Activated CD4-positive, CD25-positive, alpha-beta regulatory T cell treated with anti-CD3 and anti-CD28 coated beads, Interleukin-2, amount 50 U/mL, for 24 hours (primary cell): ENCODE measurements at places on chromosomes 11 and 22.
A peak's percentile ranks its signal among the peaks of the same experiment; 100 is the strongest.

DNA sequence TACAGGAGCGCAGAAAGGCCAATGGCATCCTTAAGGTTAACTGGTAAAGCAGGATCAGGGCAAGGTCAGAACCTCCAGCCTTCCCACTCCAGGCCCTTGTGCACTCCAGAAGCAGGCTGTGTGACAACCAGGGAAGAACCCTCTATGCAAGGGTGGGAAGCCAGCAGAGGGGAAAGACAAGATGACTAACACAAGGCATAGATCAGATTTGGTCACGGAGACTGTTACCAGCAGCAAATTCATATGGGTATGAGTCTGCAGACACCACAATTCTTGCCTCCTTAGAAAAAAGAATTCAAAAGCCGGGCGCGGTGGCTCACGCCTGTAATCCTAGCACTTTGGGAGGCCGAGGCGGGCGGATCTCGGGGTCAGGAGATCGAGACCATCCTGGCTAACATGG is 39.8 kb upstream of the MTNR1B start:
- no peak for ATAC-seq

- ATAC-seq: no peak
Observed at GRCh38 chr11:7977232-7977917, 9.8 kb upstream of the EIF3F start.

DNA sequence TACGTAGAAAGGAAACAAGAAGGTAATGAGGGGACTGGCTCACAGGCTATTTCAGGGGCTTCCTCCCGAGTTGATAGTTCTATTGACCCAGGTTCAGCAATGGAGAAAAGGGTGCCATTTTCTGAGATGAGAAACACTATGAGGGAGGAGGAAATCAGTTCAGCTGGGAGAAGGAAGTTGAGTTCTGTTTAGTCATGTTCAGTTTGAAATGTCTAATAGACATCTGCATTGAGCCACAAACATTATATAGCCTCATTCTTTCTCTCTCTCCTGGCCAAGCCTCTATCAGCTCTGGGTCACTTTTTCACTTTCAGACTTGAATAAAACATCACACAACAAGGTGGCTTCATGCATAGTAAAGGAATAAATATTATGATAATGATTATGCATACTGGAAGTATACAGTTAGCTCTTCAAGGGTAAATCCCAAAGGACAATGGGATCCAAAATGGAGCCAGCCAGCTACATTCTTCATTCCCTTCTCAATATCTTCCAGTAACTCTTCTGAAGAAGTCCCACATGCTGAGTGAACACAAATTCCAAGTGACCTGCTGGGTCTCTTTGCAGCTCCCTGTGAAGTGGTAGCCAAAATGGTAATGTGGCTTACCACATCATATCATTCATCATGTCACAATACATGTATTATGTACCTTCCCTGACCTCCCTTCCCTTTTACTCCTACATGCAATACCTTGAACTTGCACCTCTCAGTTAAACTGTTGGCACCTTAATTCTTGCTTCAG is 80.9 kb upstream of the CD44 start:
- peak; percentile 58 for ATAC-seq

GRCh38 chr11:134164490-134165370 is 59.0 kb downstream of the NCAPD3 start:
- no peak for ATAC-seq

- ATAC-seq: no peak
Observed at GRCh38 chr22:47194476-47195155, 432.2 kb downstream of the TBC1D22A start.

- no peak for ATAC-seq
Observed at GRCh38 chr22:26066534-26066933, 102.7 kb upstream of the SEZ6L start.

DNA sequence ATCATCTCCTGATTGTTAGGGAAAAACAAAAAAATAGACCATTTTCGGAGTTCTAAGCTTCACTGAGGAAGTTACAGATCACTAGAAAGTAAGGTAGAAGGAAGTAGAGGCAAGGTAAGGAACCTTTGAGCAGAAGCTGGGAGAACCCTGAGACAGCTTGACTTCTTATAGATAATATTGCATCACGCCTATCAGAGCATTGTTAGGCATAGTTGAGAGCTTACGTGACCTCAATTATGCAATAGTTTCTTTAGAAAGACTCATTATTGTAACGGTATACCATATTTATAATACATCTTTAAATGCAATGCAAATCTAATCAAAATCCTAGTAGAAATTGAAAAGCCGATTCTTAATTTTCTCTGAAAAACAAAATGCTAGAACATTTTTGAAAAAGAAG is 4.9 kb downstream of the TBRG1 start:
- no peak for ATAC-seq

- no peak for ATAC-seq
Observed at GRCh38 chr22:42154293-42155052, 23.9 kb upstream of the CYP2D6 start.

GRCh38 chr11:76823481-76824028 is 37.2 kb upstream of the ACER3 start:
- ATAC-seq: no peak

DNA sequence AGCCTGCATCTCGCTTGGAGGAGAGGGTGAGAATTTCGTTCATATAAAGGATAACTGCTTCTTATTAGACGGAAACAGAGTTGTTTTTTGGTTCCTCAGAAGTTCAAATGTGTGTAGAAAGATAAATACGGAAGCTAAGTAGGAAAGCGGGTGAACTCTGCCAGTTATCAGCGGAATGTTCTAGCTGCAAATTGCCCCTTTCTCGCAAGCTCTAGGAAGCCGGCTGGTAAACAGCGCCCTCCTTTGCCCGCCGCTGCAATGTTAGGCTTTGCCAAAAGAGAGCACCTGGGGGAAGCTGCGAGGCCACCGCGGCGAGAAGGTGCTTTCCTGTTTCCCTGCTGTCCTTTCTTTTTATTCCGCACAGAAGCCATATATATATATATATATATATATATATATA is 67.0 kb downstream of the IGLL5 start:
- ATAC-seq: peak; percentile 46

DNA sequence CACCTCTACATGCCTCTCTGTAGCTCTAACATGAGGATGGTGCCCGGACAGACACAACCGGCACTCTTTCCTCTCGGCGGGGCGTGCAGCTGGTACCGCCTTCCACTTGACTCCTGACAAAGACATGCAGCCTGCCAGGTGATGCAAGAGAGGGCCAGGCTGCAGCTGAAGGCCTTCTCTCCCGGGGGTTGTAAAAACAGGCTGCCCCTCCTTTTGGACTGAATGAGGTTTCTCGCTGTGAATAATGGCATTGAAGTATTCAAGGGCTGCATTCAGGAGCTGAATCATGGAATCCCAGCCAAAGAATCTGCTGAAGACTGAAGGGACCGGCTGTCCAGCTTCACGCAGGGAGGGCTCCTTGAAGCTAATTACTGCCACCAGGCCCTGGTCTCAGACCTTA is 110.9 kb downstream of the GALNT18 start:
- no peak for ATAC-seq

GRCh38 chr11:118415739-118416068 is 14.3 kb downstream of the ATP5MG start:
- ATAC-seq: peak; percentile 91

DNA sequence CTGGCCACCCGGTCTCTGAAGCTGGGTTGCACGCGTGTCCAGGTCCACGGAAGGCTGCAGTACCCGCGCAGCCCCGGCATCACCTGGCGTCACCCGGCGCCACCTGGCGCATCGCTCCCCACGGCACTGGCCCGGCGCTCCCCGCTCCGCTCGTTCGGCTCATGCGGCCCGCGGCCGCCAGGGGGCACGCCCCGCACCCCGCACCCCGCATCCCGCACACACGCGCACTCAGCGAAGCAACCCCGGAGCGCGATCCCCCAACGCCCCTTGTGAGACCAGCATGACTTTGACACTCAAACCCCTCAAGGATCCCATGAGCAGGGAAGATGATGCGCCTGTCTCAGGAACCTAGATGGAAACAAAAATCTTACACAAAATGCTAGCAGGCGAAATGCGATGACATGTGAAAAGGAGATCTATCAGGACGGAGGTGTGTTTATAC is 11.9 kb downstream of the B3GNT6 start:
- ATAC-seq: peak; percentile 22

- ATAC-seq: no peak
Observed at GRCh38 chr22:31440681-31441080, 41.3 kb downstream of the DRG1 start.

DNA sequence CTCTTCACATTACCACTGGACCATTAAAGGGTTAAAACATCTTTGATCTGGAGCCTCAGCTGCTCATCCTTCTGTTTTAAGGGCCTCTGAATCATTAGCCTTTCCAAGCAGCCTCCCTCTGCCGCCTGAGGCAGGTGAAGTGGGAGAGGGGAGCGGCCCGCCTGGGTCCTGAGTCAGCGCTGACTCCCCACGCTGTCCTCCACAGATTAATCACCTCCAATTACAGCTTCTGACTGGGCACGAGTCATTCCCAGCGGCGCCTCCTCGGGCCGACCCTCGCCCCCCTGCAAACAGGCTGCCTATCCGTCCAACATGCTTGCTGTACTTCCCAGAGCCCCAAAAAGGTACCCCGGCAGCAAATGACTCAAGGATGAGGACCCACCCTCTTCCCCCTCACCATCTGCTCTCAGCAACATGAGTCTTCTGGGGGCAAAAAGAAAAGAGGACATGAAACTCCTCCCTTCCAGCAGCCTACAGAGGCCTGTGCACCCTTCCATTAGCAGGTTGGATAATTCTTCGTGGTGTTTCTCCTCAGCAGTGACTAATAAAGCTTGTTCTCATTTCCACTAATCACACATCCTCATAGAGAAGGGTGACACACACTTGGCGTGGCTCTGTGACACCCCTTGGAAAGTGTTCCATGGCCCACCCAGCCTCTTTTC is 44.3 kb upstream of the JAM3 start:
- ATAC-seq: peak; percentile 52

GRCh38 chr11:113638376-113638775 is 67.7 kb downstream of the TMPRSS5 start:
- ATAC-seq: no peak

DNA sequence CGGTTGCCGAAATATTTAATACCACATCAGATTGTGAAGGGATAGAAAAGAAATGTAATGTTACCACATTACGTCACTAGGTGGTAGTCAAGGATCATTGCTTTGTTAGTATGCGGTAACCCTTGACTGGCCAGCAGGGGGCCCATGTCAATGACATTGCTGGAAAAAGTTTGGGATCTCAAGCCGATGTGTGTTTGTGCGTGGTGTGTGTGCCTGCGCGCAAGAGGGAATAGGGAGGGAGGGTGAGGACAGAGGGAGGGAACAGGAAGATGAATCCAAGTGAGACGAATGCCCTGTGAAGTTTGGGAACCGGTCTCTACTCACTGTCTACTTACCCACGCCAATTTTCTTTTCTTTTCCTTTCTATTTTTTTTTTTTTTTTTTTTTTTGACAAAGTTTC is 10.7 kb upstream of the MRGPRX2 start:
- peak; percentile 68 for ATAC-seq

DNA sequence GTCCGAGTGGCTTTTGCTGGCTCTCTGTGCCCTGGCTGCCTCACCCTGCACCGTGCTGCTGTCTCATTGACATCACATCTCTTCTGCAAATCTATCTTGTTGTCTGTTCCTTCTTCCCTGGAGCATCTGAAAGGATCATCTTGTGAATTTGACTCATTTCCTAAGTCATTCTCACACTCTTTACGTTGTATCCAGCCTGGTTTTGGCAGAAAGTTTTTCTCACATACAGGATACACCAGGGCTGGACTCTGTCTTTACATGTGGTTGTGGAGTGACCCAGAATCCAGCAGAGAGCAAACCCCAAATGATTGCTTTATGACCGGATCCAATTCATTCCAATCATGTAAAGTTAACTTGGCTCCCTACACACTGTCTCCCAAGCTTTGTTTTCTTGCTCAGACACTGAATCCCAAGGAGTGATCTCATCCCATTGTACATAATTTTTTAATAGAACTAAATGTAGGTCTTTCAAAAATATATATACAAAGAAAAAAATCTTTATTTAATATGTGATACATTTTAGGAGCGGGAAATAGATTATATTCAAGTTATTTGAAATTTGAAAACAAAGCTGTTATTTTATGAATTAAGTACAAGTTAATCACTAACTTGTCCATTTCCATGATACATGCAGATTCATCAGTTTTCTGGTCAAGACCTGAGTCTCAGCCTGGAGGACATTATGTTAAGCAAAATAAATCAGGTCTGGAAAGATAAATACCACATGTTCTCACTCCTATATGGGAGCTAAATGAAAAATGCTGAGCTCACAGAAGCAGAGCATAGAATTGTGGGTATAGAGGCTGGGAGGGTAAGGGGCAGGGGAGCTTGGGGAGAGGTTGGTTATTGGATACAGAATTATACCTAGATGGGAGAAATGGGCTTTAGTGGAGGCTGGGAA is 2.9 kb upstream of the RFPL1 start:
- ATAC-seq: no peak
